IMR-90 (cell line): ENCODE measurements at places on chromosomes 6 and 20.

DNA sequence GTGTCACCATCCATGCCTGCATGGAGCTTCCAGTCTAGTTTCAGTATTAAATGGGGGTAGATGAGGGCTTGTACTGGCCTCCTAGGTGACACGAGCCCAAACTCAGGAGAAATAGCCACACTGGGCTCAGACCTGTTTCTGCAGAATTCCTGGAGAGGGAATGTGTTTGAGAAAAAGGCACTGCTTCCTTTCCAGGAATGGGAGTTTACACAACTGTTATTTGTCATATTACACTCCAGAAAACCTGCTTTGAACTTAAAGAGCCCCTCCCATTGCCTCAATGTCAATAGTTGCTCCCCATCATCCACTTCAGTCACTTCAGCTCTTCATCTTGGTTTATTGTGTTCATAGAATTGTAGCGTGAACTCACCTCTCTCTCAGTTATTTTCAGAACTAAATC is 151.5 kb downstream of the CFAP61 start:
- H3K27ac ChIP-seq, result no peak overlapping the region
- no peak overlapping the region for H3K4me3 ChIP-seq
- H3K27me3 ChIP-seq, result peaks cover 6% of the 10 kb centered on the region
- no peaks in the 10 kb centered on the region for H3K4me1 ChIP-seq

DNA sequence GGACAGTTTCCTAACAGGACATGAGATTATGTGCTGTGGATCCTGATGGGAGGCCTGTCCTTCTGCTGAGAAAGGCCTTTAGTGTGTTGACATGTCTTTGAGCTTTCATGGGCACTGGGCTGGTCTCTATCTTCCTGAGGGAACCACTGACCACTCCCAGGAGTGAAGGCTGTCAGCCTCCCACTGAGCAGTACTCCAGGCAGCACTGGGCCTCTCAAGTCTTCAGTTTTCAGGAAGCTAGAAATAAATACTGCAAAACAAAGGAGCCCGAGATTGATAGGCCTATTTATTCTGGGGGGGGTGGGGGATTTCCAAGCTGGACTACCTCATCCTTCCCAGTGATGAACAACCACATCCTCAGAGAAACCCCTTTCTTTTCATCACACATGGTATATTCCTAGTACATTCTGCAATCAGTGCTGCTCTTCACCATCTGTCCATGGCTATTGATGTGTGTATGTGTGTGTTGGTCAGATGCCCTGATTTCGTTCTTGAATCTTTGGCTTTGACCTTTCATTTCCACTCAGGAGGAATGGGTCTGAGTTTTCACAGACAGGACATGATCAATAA is 180.9 kb upstream of the SPTLC3 start:
- H3K4me3 ChIP-seq, result no peak overlapping the region
- DNase-seq, result no peak
- no peaks in the 10 kb centered on the region for H3K27me3 ChIP-seq
- no peaks in the 10 kb centered on the region for H3K4me1 ChIP-seq

GRCh38 chr6:7906741-7907140 is 3.8 kb downstream of the TXNDC5 start:
- no peak overlapping the region for H3K4me3 ChIP-seq
- peaks cover 6% of the 10 kb centered on the region; the same call in 1 of the 2 replicates for H3K4me1 ChIP-seq
- DNase-seq, result no peak
- no peak overlapping the region for H3K27ac ChIP-seq
- peaks cover 31% of the 10 kb centered on the region for H3K36me3 ChIP-seq
- no peaks in the 10 kb centered on the region for H3K27me3 ChIP-seq

DNA sequence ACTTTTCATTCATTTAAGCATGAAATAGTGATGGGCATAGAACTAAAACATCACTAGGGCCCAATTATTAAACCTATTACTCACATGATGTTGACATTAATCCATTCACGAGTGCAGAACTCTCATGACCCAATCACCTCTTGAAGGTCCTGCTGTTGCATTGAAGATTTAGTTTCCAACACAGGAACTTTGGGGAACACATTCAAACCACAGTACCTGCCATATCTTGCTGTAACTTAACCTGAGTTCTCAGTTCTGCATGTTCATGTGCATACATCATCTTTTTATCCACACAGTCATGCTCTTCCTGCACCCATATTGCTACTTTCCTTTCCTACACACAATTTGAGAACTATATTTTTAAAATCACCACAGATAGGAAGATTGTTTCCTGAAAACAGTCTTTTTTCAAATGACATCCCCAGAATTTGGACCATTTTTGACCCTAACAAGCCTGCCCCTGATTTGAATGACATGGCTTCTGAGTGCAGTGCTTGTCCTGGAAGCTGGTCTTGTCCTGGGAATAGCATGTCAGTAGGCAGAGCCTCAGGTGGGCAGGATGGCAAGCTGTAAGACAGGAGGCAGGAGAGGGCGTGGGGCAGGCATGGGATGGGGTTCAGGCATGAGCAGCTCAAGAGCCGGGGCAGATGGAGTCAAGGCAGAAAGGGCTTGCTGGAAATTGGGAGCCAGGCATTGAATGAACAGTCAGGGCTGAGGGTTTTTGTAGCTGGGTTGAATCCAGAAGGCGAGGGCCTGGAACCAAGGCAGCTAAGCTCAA is 49.2 kb upstream of the FOXC1 start:
- no peak overlapping the region for H3K4me3 ChIP-seq
- no peaks in the 10 kb centered on the region for H3K36me3 ChIP-seq
- H3K27me3 ChIP-seq, result peaks cover 14% of the 10 kb centered on the region
- H3K27ac ChIP-seq, result no peak overlapping the region
- no peaks in the 10 kb centered on the region for H3K4me1 ChIP-seq

DNA sequence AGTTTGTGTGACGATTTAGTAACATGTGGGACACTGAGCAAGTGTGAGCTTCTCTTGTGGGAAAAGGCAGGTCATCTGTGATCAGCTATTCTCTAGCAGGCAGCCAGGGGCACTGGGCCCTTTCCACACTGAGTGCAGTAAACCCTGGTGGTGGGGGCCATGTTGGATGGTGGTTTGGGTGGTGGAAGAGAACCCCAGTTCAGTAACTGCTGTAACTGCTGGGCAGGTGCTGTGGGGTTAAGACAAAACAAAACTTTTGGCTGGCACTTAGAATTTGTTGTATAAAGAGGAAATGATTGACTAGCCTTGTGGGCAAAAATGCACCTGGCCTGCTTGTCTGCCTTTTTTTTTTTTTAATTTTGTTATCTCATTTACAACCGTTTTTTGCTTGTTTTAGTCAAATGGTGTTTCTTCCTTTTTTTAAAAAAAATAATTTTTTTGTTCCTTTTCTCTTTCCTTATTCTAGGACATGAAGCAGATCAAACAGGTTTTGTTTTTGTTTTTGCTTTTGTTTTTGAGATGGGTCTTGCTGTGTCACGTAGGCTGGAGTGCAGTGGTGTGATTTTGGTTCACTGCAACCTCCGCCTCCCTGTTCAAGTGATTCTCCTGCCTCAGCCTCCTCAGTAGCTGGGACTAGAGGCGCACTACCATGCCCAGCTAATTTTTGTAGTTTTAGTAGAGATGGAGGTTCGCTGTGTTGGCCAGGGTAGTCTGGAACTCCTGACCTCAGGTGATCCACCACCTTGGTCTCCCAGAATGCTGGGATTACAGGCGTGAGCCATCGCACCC is 59.8 kb downstream of the IGF2R start:
- peaks cover 51% of the 10 kb centered on the region for H3K36me3 ChIP-seq
- H3K4me1 ChIP-seq, result peaks cover 6% of the 10 kb centered on the region
- H3K4me3 ChIP-seq, result no peak overlapping the region
- H3K27ac ChIP-seq, result no peak overlapping the region
- no peaks in the 10 kb centered on the region for H3K27me3 ChIP-seq
- no peak for DNase-seq
